ENCODE measurements at places on chromosomes 6 and 20. TPM values are rescaled to one million over a fixed set of nuclear protein-coding genes. Genes with fewer than 3 reads are reported as not detected.

GRCh38 chr20:59939052-59939878, 840 bp downstream of the PPP1R3D start:
- DNase-seq: no peak

DNA sequence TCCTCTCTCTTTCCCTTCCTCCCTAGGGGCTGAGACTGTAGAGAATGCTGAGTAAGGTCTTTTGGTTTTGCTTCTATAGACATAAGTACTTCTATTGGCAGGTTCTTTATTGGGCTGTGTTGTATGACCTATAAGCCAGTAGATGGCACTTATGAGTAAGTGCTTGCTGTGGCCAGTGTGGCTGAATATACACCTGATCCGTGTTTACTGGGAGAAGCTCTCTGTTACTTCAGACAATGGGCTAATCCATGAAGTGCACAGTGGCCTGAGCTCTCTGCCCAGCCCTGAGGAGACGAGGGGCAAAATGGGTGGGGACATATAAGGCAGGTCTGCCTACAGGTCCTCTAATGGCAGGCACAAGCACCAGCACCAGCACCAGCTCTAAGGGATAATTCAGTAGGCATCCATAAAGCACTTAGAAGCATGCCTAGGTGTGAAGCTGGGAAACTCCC, 610.3 kb downstream of the RNF144B start:
- peak; percentile 3 for DNase-seq

DNA sequence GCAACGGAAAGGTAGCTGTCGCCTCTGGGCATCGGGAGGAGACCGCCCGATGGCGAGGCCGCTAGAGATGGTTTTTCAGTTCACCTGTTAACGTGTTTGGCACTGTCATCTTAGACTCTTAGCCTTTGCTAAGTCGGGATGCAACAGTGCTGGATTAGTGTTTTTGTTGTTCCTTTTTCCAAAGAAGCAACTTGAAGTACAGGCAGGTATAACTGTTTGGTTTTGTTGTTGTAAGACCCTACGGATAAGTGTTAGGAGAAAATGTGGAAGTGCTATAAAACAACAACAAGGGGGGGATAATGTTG, 723 bp downstream of the MANEA start:
- no peak for DNase-seq

DNA sequence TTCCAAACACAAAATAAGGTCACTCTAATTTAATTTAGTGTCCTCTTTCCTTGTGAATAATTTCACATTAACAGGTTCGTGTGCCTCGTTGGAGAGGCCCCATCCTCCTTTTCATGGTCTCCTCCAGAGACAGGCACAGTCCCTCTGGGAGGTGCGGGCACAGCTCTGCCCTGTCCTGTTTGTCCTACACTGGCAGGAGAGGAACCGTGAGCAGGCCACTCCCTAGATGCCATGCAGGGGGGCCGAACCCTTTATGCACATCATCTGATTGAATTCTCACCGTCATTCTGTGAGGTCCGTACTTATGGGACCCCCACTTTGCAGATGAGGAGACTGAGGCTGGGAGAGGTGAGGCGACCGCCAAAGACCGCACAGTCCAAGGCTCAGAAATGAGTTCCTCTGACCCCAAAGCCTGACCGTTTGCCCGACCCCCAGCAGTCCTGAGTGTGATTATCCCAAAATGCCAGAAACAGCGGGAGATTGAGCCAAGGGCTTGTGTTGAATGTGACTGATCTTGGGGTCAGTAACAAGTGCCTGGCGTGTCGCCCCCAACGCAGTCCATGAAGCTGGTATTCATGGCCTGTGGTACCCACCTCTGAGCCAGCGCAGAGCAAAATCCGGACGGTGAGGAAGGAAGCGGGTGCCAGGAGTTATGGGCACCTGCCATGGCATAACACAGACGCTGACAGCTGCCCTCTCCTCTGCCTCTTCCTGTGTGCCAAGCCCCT, 43.5 kb downstream of the PMEPA1 start:
- no peak for DNase-seq

GRCh38 chr20:35888657-35889056, 65.6 kb downstream of the SCAND1 start:
- no peak for DNase-seq

- peak; percentile 66 for DNase-seq
Measured at GRCh38 chr6:42742116-42742894, 3.6 kb downstream of the TBCC start.

DNA sequence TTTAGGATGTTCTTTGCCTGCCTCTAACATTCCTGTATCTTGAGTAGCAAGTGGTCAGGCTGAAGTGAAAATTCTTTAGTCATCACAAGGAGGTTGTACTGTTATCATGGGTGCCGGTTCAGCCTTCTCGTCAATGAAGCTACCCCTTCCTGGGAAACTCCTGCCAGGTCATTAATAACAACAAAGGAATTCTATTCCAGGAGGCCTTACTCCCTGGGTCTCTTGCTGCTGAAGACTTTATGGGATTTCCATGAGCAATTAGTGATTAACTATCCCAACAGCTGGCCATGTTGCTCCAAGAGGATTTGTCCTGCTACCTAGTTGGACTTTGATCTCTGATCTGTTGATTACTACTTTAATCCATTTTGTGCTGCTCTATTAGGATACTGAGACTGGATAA, 62.7 kb upstream of the ELOVL5 start:
- no peak for DNase-seq

DNA sequence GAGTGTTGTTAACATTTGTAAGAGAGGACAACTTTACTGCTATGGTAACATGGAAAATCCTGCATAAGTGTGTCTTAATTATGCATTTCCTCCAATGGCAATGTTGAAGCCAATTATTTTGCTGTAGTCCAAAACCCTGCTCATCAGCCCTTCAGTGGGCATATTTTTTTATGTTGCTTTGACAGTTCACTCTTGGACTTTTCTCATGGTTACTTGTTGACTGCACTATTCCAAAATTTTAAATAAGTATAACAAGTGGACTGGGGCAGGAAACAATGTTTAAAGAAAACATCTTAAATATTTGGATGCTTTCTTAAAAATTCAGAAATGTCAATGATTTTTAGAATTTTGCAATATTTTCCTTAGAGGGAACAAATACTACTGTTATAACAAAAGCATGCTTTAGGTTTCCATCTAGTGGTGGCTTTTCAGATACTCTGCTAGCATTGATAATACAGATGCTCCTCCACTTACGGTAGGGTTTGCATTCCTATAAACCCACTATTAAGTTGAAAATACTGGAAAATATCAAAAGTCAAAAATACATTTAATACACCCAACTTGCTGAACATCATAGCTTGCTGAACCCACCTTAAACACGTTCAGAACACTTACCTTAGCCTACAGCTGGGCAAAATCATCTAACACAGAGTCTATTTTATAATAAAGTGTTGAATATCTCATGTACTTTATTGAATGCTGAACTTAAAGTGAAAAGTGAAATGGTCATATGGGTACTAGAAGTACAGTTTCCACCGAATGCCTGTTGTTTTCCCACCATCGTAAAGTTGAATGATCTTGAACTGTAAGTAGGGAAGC, 86.4 kb downstream of the ADGRG6 start:
- DNase-seq: no peak

ZC2HC1B gene
- total RNA-seq: not detected

C6orf163 gene
- 0.56 TPM for total RNA-seq

CALHM6 gene
- 0.32 TPM for total RNA-seq
